T-cell (primary cell): ENCODE measurements at places on chromosomes 16 and 17. TPM values are rescaled to one million over a fixed set of nuclear protein-coding genes. Genes with fewer than 3 reads are reported as not detected.

DNA sequence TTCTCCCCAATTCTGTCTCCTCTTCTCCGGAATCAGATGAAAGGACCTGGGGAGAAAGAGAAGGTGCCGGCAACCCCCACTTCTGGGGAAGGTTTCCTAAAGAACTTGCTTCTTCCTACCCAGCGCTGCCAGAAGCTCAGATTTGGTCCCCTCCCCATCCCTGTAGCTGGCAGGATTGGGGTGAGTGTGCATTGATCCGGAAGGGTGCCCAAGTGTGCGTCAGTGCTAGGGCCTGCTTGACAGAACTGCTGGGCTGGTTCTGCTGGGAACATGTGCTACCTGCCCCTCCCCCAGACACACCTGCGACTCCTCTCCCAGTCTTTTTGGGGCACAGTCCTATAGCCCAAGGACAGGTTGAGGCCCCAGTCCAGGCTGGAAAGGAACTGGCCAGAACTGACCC is 3.3 kb downstream of the ARL4D start:
- H3K4me3 ChIP-seq: no peak overlapping the region
- peaks cover 21% of the 10 kb centered on the region for H3K4me1 ChIP-seq
- no peak for DNase-seq
- H3K27me3 ChIP-seq: peaks cover 3% of the 10 kb centered on the region

DNA sequence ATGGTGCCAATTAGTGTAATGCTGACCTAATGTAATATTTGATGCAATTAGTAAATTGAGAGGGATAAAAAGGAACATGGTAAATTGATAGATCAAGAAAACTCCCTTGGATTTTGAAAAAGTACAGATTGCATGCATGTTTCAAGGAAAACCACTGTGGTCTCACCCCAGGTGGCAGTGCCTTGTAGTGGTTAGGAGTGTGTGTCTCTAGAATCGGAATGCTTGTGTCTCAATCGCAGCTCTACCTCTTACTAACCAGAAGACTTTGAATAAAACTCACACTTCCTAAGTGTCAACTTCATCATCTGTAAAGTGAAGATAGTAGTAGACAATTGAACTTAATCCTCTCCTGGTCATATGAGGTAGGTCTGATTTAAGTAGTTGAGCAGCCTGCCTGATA is 128.9 kb upstream of the GOT2 start:
- no peaks in the 10 kb centered on the region for H3K36me3 ChIP-seq
- no peaks in the 10 kb centered on the region for H3K4me1 ChIP-seq
- no peak for DNase-seq
- H3K27me3 ChIP-seq: no peaks in the 10 kb centered on the region
- H3K27ac ChIP-seq: no peak overlapping the region

- no peaks in the 10 kb centered on the region for H3K27me3 ChIP-seq
- no peak overlapping the region for H3K27ac ChIP-seq
- H3K4me1 ChIP-seq: peaks cover 8% of the 10 kb centered on the region
- H3K36me3 ChIP-seq: peaks cover 13% of the 10 kb centered on the region
- DNase-seq: no peak
- H3K4me3 ChIP-seq: no peak overlapping the region
Observed at GRCh38 chr16:17128791-17129190, 342.0 kb downstream of the XYLT1 start.

The SPATA22 gene
- total RNA-seq: not detected

DNA sequence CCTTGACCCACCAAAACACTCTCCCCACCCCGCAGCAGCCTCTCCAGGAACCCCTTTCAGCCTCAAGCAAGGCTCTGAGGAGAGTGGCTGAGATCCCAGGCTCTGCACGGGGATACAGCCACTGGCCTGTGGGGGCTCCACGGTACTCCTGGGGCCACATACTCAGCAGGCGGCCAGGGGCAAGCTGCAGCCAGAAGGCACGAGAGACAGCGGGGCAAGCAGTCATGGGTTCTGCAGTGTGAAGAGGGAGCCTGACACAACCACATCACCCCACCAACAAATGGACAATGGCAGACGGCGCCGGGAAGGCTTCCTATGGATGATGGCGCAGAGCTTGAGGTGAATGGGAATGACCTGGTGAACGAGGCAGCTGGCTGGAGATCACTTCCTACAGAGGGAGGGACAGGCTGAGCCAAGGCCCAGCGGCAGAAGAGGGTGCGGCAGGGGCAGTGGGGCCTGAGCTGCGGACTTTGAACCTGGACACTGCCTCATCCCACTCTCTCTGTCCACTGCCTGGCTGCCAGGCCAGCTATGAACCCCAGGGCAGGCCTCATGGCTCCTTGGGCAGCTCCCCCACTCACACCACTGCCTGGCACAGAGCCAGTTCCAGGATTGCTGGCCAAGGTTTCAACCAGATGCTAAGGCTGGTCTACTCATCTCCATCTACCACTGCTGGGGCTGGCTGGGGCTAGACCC is 10.8 kb upstream of the BCAR1 start:
- no peaks in the 10 kb centered on the region for H3K36me3 ChIP-seq
- no peak overlapping the region for H3K27ac ChIP-seq
- DNase-seq: no peak
- no peaks in the 10 kb centered on the region for H3K27me3 ChIP-seq

The RAMP2 gene
- not detected for total RNA-seq

DNA sequence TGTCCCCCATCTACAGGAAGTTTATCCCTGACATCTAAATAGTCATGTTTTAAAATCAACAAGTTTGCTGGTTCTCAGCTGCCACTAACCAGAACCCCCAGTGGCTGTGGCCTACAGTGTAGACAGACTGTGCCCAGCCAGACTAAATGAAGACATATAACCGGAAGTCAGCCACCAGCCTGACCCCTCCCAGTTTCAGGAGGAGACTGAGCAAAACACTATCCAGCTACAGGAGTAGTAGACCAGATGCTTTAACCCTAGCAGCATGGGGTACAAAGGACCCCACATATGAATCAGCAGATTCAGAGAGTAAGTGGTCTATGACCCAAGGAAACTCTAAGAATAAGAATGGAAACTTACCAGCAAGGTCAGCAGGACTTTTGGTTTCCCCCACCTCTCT is 83.4 kb downstream of the HIC1 start:
- no peak overlapping the region for H3K4me3 ChIP-seq
- no peaks in the 10 kb centered on the region for H3K27me3 ChIP-seq
- H3K4me1 ChIP-seq: no peaks in the 10 kb centered on the region
- H3K36me3 ChIP-seq: peaks cover 9% of the 10 kb centered on the region
- peak; percentile 6 for DNase-seq
- no peak overlapping the region for H3K27ac ChIP-seq

DNA sequence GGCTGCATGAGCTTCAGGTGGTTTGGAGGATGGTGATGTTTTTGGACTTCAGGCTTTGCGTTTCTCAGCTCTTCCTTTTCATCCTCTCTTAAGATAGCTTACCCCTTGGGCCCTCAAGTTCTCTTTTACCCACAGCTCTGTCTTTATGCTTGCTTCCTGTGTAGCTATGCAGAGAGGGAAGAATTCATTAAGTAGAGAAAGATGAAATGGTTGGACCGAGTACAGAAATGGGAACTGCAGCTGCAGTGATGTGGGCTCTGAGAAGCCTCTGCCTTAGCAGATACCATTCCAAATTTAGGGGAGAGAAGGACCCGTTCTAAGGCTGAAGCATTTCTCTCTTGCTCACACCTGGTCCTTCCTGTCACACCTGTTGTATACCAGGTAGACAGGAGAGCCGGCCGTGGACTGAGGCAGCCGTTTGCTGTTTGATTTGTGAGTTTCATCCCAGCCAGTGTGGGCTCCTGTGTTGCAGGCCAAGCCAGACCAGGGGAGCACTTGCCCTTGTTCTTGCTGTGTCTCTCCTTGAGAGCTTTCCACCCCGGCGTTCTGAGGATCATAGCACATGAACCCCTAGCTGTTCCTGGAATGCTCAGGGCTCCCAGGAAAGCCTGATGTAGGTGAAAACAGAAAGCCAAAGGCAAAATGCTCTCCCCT is 392.7 kb downstream of the CPPED1 start:
- H3K4me3 ChIP-seq: no peak overlapping the region
- H3K36me3 ChIP-seq: peaks cover 3% of the 10 kb centered on the region
- no peak for DNase-seq

DNA sequence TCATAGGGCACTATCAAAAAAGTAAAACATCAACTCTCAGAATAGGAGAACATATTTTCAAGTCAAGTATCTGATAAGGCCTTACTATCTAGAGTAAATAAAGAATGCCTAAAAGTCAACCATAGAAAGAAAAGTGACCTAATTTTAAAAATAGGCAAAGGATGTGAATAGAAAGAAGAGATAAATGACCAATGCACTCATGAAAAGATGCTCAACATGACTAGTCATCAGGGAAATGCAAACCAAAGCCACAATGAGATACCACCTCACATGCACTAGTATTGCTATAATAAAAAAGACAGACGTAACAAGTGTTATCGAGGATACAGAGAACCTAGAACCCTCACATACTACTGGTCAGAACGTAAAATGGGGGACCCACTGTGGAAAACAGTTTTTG is 90.8 kb downstream of the DYNLRB2 start:
- H3K36me3 ChIP-seq: no peaks in the 10 kb centered on the region
- no peak overlapping the region for H3K27ac ChIP-seq
- H3K27me3 ChIP-seq: no peaks in the 10 kb centered on the region
- no peak for DNase-seq
- H3K4me1 ChIP-seq: no peaks in the 10 kb centered on the region

DNA sequence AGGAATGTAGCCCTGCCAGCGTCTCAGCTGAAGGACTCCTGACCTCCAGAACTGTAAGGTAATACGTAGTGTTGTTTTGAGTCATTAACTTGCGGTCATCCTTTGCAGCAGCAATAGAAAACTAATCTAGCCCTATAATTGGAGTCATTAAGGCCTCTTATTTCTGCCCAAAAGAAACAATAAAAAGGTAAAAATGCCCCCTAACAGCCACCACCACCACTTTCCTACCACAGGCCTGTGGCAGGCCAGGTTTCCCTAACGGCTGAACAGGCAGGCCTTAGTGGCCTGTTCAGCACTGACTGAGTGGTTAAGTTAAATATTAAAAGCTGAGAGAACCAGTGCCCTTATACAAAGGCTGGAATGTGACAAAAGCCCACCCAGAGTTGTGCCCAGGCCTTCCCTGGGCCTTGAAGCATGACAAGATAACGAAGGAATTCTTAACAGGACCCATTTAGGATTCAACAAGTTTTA is 286.5 kb upstream of the ERCC4 start:
- no peak overlapping the region for H3K4me3 ChIP-seq
- H3K27me3 ChIP-seq: no peaks in the 10 kb centered on the region
- no peaks in the 10 kb centered on the region for H3K36me3 ChIP-seq
- no peaks in the 10 kb centered on the region for H3K4me1 ChIP-seq
- DNase-seq: no peak

DNA sequence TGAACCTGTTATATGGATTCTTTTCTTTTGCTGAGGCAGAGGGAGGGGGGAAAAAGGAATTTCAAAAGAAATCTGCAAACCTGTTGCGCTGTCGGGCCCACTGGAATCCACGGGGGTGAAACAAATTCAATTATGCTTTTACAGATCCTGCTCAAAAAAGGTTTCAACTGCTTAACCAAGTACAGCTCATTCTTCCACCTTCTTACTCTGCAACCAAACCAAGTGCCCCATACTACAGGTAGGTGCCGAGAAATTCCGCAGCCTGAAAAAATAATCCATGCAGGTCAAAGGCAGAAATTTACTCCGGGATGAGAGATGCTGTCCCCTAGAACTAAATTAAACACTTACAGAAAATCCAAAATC is 416 bp downstream of the RNF43 start:
- peaks cover 12% of the 10 kb centered on the region for H3K4me1 ChIP-seq
- no peaks in the 10 kb centered on the region for H3K27me3 ChIP-seq
- no peak for DNase-seq
- no peaks in the 10 kb centered on the region for H3K36me3 ChIP-seq

DNA sequence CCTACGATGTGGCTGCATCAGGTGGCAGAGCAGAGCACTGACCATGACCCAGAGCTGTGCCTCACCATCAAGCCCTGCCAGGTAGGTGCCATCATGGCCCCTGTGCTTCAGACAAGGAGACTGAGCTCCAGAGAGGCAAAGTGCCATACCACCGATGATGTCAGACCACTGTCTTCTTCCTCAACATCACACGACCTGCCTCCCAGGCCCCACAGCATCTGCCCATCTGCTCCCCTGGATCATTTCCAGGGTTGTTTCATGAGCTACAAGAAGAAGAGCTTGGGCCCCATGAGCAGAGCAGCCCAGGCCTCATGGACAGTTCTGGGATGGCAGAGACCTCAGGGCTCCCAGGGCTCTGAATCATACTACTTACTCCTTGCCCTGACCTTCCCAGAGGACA is 9.9 kb downstream of the XYLT1 start:
- no peaks in the 10 kb centered on the region for H3K27me3 ChIP-seq
- H3K36me3 ChIP-seq: peaks cover 8% of the 10 kb centered on the region
- H3K4me1 ChIP-seq: no peaks in the 10 kb centered on the region
- no peak overlapping the region for H3K4me3 ChIP-seq

GRCh38 chr16:11964761-11965551 is at the start of gene TNFRSF17:
Gene TNFRSF17 (plus strand): TSS chr16:11965210. CDS start chr16:11965325, 115 bp downstream.
- no peaks in the 10 kb centered on the region for H3K4me1 ChIP-seq
- no peak within 1 kb of the TSS for H3K27ac ChIP-seq
- no peak within 1 kb of the TSS for H3K4me3 ChIP-seq
- no peaks in the 10 kb centered on the region for H3K27me3 ChIP-seq
- H3K36me3 ChIP-seq: no peaks in the 10 kb centered on the region

DNA sequence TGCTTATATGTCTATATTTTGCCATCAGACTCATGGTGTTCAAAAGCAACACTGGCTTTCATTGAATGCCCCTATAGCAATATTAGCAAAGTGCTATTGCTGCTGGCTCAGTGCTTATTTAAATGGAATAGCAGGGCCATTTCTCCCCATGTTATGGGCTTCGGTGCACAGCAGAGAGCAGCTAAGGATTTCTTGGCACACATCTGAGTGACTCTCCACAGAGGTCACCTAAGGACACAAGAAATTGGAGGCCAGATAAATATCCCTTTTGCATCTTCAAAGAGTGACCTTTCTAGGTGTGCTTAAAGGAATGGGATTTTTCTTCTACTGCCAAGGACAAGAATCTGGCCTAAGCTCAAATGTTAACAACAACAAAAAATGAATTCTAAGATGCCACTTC is 751.8 kb downstream of the CDH11 start:
- no peak overlapping the region for H3K27ac ChIP-seq
- H3K27me3 ChIP-seq: no peaks in the 10 kb centered on the region
- H3K4me3 ChIP-seq: no peak overlapping the region
- no peak for DNase-seq

The NPIPB13 gene
- total RNA-seq: 43.6 TPM

DNA sequence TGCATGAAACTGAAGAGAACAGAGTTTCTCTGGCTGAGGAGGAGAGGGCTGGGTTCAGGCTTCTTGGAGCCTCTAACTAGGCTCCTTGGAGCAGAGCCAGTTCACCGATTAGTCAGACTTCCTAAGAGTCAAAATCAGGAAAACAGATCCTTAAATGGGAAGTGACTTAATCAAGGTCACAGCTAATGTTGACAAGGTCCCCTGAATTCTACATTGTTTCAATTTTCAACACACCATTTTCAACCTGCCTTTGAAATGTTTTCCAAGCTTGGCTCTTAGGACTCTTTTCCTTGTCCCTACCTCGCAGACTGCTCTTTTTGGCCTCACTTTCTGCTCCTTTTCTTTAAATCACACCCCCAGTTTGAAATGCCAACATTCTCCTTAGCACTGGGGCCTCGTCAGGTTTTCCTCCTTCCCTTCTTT is 16.3 kb downstream of the MYL4 start:
- DNase-seq: no peak
- H3K27me3 ChIP-seq: no peaks in the 10 kb centered on the region
- peaks cover 7% of the 10 kb centered on the region for H3K4me1 ChIP-seq
- H3K36me3 ChIP-seq: no peaks in the 10 kb centered on the region

The HOXB4 gene
- 3.6 TPM for total RNA-seq

The CLEC10A gene
- total RNA-seq: not detected

- DNase-seq: peak; percentile 39
- peak overlapping the region; percentile 70 for H3K27ac ChIP-seq
- peak overlapping the region; percentile 17 for H3K4me3 ChIP-seq
- H3K36me3 ChIP-seq: peaks cover 60% of the 10 kb centered on the region
- H3K27me3 ChIP-seq: no peaks in the 10 kb centered on the region
Observed at GRCh38 chr17:40553694-40554534, 11.4 kb downstream of the CCR7 start.
